ENCODE measurements at places on chromosomes 16 and 17.

GRCh38 chr17:60730273-60730672 lies 52.6 kb downstream of the BCAS3 start:
- no peak for DNase-seq

- DNase-seq: peak; percentile 56
Measured at GRCh38 chr17:1179818-1180742, at the start of gene ABR. TSS of gene ABR (minus strand) at chr17:1179981. CDS start at chr17:1179727, 254 bp downstream.

DNA sequence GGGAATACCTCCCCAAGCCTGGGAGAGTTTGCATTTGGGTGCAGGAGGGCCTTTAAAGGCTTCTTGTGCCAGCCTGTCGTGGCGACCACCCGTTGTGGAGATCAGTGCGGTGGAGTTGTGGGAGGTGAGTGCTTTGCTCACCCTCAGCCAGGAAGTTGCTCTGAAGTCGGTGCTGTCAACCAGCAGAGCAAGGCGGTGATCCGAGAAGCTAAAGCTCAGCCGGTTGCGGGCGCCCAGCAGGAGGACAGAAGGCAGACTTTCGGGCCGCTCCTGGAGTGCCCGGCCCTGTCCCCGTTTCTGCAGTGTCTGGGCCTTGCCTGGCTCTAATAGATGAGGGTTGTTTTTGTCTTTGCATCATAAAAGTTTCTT lies 1.4 kb downstream of the UBE2I start:
- no peak for DNase-seq

DNA sequence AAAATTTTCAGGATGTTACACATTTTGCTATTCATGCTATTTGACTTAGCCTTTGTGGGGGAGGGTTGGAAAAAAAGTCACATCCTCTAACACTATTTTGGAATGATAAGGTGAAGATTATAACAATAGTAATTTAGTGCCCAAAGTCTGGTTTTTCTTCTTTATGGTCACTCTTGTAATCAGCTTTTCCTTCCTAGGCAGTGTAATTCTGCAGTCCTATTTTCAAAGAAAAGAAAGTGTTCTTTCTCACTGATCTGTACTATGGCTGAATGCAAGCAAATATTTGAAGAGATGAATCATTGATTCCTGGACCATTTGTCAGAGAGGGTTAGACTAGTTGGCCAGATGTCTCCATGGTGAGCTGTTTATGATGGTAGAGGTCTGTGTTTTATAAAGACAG lies 8.4 kb downstream of the RSPRY1 start:
- no peak for DNase-seq

DNA sequence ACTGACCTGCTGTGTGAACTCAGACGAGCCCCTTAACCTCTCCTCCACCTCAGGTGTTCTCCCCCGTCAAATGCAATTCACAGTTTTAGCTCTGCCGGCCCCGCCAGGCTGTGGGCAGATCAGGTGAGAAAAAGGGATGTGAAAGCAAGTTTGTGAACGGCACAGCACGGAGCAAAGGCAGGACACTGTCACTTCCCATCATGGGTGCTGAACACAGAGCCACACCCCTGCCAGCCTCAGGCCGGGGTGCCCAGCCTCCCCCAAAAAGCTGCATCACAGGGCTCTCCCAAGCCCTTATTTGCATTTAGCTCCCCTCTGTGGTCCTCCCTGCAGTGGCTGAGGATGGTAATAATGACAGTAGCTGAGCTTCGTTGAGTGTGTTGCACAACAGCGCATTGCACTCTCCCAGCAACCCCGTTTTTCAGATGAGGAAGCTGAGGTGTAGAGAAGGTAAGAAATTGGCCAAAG lies 88.8 kb upstream of the TNRC6C start:
- no peak for DNase-seq

DNA sequence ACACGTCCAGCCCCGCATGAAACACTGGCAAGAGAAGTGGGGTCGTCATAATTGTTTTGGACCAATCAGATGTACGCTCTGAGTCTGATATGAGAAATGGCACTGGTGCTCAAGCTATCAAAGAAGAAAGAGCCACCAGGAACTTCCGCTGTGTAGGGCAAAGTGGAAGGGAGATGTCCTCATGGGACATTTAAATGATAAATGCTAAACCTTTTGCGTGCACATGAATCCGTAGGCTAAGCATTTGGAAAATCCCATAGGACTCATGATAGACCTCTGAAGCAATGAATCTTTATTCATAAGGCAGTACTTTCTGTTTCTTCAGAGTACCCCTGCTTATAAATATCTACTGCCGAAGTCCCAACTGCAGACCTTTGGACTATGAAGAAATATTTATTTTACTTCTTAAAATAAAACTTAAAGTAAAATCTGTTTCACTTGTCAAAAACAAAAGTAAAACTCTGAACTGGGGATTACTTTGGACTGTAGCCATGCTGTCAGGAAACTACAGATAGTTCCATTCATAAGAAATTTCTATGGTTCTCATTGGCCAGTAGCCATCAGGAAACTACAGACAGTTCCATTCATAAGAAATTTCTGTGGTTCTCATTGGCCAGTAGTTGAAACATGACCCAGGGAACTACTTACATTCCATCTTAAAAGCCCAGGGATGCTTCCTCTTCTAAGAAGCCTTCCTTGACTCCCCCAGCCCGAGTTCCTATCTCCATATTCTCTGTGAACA lies 335.1 kb downstream of the HS3ST4 start:
- DNase-seq: no peak

DNA sequence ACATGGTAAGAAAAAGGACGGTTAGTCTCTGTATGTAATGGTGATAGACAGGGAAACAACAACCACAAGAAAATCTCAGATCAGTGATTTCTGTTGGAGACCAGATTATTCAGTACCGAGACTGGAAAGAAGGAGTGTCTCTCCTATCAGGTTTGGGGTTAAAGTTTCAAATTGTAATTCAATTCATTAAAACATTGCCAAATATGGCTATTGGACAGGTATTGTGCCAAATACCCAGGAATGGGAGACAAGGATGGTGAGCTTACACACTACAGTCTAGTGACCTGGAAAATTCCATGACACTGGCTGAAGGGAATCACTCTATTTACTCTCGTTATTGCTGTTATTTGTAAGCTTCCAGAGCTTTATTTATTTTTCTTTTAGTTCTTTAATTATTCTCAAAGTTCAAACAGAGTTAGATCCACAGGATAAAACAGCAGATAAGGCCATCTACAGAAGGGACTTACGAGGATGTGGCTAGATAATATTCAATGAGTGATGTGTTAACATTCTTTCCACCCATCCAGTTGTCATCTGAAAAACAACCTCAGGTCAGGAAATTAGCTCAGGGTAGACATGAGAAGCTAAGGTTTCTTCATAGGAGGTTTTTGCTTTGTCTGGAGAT lies 25.1 kb upstream of the MMD start:
- no peak for DNase-seq

DNA sequence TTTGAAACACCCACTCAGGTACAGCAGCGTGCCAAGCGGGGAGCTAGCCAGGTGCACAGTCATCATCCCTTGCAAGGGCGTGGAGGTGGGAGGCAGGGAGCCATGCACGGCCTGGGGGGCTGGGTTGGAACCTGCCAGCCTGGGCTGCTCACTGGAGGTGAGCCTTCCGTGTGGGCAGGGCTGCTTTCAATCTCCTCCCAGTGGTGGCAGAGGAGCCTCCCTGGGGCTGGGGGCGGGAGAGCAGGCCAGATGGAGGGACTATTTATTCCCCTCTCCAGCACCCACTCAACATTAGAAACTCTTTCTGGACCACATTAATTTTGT lies 90.3 kb downstream of the KATNIP start:
- DNase-seq: no peak

GRCh38 chr17:76700617-76701470 lies 9.9 kb downstream of the MXRA7 start:
- DNase-seq: peak; percentile 14

GRCh38 chr17:44439168-44439567 lies 49.7 kb upstream of the ITGA2B start:
- no peak for DNase-seq

DNA sequence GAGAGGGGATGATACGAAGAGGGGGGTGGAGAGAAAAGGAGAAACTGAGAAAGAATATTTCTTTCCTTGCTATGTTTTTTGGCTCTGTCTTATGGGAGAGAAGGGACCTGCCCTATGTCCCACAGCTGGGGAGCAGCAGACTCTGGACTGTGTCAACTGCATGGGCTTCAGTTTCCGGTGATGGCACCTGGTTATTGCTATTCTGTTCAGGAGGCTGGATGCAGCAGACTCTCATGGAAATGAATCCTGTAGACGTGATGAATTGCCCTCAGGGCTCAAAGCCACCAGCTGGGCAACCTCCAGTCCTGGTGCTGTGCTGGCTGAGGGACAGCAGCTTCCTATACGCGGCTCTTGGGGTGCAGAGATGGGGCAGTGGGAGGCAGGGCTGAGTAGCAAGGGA lies 121.2 kb downstream of the HAPSTR1 start:
- DNase-seq: no peak

DNA sequence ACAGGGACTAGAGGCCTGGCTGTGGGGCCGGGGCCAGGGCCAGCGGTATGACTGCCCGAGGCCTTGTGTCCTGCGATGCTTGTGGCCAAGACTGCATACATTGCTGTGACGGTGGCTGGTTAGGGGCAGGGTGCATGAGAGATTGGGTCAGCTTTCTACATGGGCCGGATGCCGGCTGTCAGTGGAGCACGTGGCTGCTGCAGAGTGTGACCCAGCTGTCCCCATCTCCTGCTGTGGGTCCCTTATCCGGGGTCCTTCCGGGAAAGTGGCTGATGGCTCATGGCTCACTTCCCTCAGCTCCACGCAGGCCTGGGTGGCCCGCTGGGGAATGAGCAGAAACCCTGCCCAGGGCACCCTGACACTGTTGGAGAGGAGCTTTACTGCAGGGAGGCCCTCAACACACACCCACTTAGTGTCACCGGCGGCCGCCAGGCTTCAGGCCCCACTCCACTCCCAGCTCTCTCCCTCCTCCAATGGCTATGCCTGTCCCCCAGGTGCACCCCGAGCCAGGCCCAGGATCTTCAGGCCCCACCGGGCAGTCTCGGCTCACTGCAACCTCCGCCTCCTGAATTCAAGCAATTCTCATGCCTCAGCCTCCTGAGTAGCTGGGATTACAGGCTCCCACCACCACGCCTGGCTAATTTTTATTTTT lies 808 bp upstream of the RGS11 start:
- DNase-seq: no peak

- DNase-seq: no peak
Measured at GRCh38 chr16:79768276-79768970, 167.9 kb upstream of the MAF start.

DNA sequence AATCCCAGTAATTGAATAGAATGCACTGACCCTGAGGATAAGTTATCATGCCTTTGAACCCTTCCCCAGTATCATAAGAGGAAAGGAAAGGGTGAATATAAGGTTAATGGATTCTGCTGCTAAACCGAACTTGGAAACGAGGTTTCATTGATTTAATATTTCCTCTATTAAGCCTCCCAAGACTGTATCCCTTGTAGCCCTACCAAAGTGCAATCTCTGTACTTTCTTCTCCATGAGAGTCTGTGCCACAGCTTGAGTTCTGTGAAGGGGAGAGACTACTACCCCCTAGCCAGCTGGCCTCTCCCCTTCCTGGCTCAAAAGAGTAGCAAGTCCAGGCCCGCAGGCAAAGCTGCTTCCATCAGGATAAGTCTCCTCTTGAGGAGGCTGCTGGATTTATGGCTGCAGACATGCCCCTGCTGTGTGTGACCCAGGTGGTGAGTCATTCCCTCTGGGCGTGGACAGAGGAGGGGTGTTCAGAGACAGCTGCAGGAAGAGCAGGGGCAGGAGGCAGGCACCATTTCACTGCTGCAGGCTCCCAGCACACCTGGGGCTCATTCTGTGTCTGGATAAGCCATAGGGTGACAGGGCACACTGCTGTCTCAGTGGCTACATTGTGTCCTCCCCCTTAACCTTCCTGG lies 58.4 kb downstream of the TOM1L2 start:
- DNase-seq: no peak

GRCh38 chr16:14629612-14629918 lies 495 bp downstream of the PARN start:
- no peak for DNase-seq

- no peak for DNase-seq
Measured at GRCh38 chr17:60390186-60390585, 1.7 kb downstream of the USP32 start.

GRCh38 chr17:44147812-44148211 lies 6.1 kb downstream of the HROB start:
- DNase-seq: no peak

DNA sequence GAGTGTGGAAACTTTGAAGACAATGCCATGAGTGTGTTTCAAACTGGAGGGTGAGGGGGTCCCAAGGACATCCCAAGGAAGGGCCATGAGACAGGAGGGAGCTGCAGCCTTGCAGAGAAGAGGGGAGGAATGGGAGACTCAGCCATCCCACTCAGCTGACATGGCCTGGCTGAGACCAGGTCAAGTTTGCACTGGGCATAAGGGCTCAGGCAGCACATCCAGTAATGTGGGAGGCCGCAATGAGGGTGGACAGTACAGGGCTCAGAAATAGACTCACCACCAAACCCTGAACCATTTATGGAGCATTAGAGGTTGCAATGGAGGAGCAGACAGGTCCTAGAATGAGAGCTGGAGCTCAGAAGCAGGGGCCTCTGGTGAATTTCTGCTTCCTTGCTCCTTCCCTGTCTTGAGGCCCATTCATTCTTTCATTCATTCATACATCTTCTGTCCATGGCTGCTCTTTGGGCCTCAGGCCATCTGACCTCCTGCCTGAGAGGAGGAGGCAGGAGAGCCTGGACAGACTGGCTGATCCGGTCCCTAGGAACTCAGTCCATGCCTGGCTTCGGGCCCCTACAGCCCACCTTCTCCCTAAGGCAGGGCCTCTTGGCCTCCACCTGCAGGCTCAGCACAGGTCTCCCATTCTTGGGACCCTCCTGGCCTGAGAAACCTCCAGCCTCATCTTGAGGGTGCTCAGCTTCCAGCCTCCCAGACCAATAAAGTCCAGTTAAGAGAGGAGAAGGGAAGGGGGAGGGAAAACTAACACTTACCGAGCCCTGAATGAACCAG lies 70.5 kb upstream of the CDH5 start:
- no peak for DNase-seq

GRCh38 chr16:73233329-73233765 lies 185.4 kb upstream of the ZFHX3 start:
- no peak for DNase-seq

- DNase-seq: no peak
Measured at GRCh38 chr17:40107522-40108174, 7.3 kb upstream of the NR1D1 start.
